ENCODE measurements at places on chromosomes 16 and 17.

GRCh38 chr16:17334096-17334495, 136.7 kb downstream of the XYLT1 start:
- no peak for DNase-seq

- no peak for DNase-seq
Measured at GRCh38 chr16:83581082-83581481, 226.7 kb upstream of the HSBP1 start.

GRCh38 chr17:9291912-9292560, 270.7 kb downstream of the NTN1 start:
- DNase-seq, result no peak

DNA sequence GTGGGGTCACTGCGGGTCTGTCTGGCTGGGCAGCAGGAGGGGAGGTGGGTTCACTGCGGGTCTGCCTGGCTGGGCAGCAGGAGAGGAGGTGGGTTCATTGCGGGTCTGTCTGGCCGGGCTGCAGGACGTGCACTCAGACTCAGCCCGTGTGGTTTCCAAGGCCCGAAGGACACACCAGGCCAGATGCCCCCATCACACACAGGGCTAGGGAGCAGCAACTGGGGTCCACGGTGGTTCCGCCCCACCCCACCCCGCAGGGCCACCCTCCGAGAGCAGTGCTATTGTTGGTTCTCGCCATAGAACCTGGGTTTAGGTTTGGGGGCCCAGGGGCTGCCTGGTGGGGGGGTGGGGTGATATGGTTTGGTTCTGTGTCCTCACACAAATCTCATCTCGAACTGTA, 5.8 kb upstream of the CIAO3 start:
- DNase-seq, result no peak

- DNase-seq, result no peak
Measured at GRCh38 chr17:56679777-56680422, 86.4 kb downstream of the NOG start.

- DNase-seq, result peak; percentile 80
Measured at GRCh38 chr17:68290955-68291835, at the start of the genes ARSG and SLC16A6. Gene ARSG, plus strand, starts transcription at chr17:68291495. Its CDS starts 15,999 bp downstream, at chr17:68307494. Gene SLC16A6, minus strand, starts transcription at chr17:68291127. Its CDS starts 12,807 bp downstream, at chr17:68278320.

DNA sequence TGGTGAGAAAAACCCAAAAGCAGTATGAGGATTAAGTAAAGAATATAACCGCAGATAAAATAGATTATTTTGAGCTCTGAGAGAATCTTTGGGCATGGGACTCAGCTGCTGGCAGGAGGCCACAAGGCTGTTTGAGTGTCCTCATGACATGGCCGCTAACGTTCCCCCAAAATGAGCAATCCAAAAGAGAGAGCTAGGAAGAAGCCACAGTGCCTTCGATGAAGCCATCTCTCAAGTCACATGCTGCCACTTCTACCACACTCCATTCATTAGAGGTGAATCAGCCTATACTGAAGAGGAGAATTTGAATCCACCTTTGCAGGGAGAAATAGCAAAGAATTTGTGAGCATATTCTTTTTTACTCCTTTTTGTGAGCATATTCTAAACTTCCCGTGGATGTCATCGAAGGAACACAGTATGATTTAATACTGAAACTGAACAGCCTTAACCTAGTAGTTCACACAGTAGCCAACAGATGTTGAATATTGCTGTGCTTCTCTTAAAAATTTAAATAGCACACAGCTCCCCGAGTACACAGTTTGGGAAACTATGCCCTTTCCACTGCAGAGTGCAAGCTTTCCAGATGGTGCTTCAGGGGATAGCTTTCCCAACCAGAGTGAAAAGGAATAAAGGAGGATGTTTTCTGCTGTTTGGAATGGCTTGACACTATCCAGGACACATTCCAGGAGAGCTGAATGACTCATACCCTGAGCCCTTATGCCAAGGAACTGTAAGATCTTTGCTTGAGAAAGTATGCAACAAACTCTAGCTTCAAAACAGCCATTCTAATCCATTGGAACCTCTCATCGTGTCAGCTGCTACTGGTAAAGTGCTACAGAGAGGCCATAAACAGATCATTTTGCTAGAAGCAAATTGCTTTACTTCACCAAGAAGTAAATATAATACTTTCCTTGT, 33.9 kb downstream of the ANKFY1 start:
- DNase-seq, result no peak

All from caudate nucleus (tissue), 63 donors.